Lung (tissue), 17 donors: ENCODE measurements at places on chromosomes 7 and 10.

GRCh38 chr7:5541087-5541992 is 117.7 kb upstream of the TNRC18 start:
- H3K27me3 ChIP-seq, result no peaks in the 10 kb centered on the region
- no peaks in the 10 kb centered on the region for H3K4me1 ChIP-seq
- DNase-seq, result no peak
- no peaks in the 10 kb centered on the region for H3K36me3 ChIP-seq
- H3K4me3 ChIP-seq, result no peak overlapping the region

DNA sequence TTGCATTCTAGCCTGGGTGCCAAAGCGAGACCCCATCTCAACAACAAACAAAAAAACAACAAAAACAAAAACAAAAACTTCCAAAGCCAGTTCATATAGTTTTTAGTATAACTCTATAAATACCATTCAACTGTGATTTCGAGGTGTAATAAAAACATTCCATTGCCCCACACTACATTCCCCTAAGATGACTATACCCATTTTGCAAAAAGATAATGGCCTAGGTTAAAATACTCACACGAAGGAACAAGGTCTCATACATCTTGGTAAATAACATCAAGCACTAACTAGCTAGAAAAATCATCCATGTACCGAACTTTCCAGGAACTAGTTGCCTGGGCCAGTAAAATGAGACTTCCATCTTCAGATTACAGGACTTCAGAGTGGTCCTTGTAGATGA is 55.4 kb downstream of the GLI3 start:
- no peak for DNase-seq
- no peaks in the 10 kb centered on the region for H3K27me3 ChIP-seq
- peaks cover 5% of the 10 kb centered on the region for H3K4me1 ChIP-seq

- H3K27ac ChIP-seq, result no peak overlapping the region
- H3K4me1 ChIP-seq, result peaks cover 1% of the 10 kb centered on the region
- H3K27me3 ChIP-seq, result no peaks in the 10 kb centered on the region
- no peak overlapping the region for H3K4me3 ChIP-seq
- no peaks in the 10 kb centered on the region for H3K36me3 ChIP-seq
Measured at GRCh38 chr10:34222359-34222758, 592.7 kb downstream of the PARD3 start.

GRCh38 chr10:61821693-61822092 is 79.8 kb upstream of the ARID5B start:
- no peaks in the 10 kb centered on the region for H3K27me3 ChIP-seq
- no peaks in the 10 kb centered on the region for H3K36me3 ChIP-seq
- H3K4me1 ChIP-seq, result no peaks in the 10 kb centered on the region
- no peak for DNase-seq
- H3K27ac ChIP-seq, result no peak overlapping the region
- no peak overlapping the region for H3K4me3 ChIP-seq

DNA sequence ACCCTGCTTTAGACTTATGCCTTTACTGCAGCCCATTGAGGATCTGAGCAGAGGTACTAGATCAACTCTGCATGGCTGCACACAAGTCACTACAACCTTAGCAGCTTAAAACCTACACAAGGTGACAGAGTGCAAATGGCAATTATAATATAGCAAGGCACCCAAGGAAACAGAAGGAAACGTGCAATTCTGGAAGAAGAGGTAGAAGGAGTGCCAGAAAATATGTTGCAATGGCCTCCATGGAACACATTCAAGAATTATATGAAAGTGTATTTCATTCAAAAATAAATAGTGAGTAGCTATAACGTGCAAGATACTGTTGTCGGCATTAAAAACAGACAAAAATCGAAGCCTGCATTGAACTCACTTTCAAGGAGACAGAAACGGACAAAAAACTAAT is 2.9 kb upstream of the AKR1C8 start:
- H3K27ac ChIP-seq, result no peak overlapping the region
- H3K27me3 ChIP-seq, result no peaks in the 10 kb centered on the region
- DNase-seq, result peak; percentile 75
- H3K4me3 ChIP-seq, result peak overlapping the region; percentile 13

- peaks cover 2% of the 10 kb centered on the region for H3K4me1 ChIP-seq
- no peak overlapping the region for H3K4me3 ChIP-seq
- no peaks in the 10 kb centered on the region for H3K36me3 ChIP-seq
- no peaks in the 10 kb centered on the region for H3K27me3 ChIP-seq
- DNase-seq, result peak; percentile 35
- no peak overlapping the region for H3K27ac ChIP-seq
Measured at GRCh38 chr10:110214371-110214826, 7.0 kb downstream of the MXI1 start.
